Left cardiac atrium (tissue), 4 donors: ENCODE measurements at places on chromosomes 7 and 10. TPM values are rescaled to one million over a fixed set of nuclear protein-coding genes. Genes with fewer than 3 reads are reported as not detected.

GRCh38 chr7:42292991-42293521 is 56.0 kb upstream of the GLI3 start:
- DNase-seq = no peak

GRCh38 chr7:13963925-13964324 is 25.5 kb downstream of the ETV1 start:
- DNase-seq = no peak

- no peak for DNase-seq
These were observed 202.7 kb upstream of the PRSS58 start for GRCh38 chr7:142460402-142461117.

DNA sequence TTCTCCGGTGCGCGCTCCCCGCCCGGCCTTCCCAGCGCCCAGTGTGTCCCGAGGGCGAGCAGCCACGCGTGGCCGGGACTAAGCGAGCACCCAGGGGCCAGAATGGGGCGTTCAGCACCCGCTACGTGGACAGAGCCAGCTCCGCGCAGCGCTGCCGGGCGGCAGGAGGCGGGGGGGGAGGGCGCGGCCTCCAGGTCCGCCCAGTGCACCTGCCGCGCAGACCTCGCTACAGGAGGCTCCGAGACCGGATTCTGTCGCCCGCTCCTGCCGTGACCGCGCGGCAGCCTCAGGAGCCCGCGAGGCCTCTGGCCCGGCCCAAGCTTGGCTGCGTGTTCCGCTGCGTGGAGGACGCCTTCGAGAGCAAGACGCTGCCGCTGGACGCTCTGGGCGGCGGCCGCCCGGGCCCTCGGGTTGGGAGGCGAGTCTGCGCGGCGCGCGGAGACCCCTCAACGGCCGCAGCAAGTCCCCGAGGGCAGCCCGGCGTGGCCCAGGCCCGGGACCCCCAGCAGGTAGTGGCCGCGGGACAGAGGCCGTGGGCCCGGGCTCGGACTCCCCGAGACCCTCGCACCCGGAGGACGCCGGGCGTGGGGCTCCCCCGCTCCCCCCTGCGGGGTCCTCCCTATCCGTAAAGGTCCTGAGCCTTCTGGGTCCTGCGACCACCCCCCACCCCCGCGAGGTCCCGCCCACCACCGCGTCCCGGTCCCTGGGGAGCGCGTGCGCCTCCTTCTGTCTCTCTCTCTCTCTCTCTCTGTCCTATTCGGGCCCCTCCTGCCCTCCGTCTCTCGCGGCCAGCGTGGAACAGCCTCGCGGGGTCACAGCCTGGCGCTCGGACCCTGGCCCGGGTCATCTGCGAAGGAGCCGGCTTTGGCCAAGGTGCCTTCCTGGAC is 904 bp upstream of the DPYSL4 start:
- no peak for DNase-seq

Gene EBF3
- 10.1 TPM for total RNA-seq
